Uterus (tissue), 4 donors: ENCODE measurements at places on chromosomes 6 and 20. TPM values are rescaled to one million over a fixed set of nuclear protein-coding genes. Genes with fewer than 3 reads are reported as not detected.

DNA sequence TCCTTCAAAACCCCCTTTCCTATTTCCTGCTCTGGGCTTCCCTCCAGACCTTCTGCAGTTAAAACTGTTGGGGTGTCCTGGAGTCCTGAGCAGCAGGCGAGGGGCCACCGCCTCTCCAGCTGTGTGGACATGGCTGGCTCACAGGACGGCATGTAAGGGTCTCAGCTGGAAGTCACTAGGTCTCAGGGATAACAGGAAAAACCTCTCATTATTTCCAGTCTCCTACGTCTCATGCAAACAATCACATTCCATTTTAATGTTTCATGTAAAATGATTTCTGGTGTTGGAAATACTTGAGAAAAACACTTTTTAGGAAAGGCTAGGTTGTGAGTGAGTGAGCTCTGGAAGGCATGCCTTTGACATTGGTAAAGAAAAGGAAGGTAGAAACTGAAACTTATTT lies 158.7 kb downstream of the SCML4 start:
- no peak for DNase-seq

The SLC16A10 gene
- total RNA-seq, result 1.2 TPM

DNA sequence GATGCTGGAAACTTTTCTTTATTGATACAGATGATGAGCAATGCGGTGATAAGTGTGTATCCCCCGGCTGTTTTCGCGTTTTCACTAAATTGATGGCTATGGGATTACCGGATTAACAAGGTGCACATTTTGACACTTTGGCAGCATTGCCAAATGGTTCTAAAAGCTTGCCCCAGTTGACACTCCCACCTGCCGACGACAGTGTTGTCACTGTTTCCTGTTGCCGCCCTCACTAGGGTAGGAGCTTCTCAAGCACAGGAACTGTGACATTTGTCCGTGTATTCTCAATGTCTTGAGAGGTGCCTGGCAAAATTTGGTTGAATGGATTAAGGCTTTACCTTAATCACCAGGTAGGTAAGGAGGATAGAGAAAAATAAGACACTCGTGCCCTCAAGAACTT lies 9.8 kb upstream of the MAPK13 start:
- DNase-seq, result no peak

GRCh38 chr6:142322066-142322465 lies 20.3 kb downstream of the ADGRG6 start:
- DNase-seq, result no peak

- DNase-seq, result peak; percentile 58
These were observed 11.7 kb downstream of the TFEB start for GRCh38 chr6:41723530-41724227.

GRCh38 chr6:131773284-131773950 lies 34.4 kb upstream of the ENPP1 start:
- no peak for DNase-seq
